GM12864 (cell line): ENCODE measurements at places on chromosomes 7 and 10.

GRCh38 chr7:28627896-28628295 lies 215.6 kb downstream of the CREB5 start:
- DNase-seq, result no peak

DNA sequence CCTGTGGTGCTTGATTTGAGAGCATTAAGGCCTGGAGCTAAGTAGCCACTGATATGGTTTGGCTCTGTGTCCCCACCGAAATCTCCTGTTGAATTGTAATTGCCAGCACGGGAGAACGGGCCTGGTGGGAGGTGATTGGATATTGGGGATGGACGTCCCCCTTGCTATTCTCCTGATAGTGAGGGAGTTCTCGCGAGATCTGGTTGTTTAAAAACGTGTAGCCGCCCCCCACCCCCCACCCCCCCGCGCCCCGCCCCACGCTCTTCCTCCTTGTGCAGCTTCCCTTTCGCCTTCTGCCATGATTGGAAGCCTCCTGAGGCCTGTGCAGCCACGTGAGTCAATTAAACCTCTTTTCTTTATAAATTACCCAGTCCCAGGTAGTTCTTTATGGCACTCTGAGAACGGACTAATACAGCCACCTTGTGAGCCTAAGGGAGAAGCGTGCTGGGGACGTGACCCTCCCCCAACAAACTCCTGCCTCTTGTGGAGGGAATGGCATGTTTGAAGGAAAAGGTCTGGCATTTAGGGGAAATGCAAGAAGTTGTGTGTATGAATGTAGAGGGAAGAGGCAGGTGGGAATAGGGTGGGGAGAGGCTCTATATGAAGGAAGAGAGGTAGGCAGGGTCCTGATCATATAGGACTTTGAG lies 118.0 kb upstream of the KMT2C start:
- no peak for DNase-seq

- no peak for DNase-seq
Measured at GRCh38 chr10:131681656-131682055, 219.2 kb upstream of the PPP2R2D start.

DNA sequence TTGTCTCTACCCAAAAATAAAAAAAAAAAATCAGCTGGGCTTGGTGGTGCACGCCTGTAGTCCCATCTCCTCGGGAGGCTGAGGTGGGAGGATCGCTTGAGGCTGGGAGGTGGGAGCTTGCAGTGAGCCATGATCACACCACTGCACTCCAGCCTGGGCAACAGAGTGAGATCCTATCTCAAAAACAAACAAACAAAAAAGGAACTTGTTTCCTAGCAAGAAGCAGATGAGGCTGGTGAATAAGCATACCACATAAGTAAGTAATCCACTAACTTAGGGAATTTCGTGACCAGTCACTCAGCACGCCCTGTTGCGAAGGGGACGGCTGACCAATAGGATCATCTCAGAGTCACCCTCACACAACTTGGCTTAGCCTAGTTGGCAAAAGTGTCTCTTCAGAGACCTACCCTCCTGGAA lies 64.6 kb downstream of the CUX1 start:
- no peak for DNase-seq

DNA sequence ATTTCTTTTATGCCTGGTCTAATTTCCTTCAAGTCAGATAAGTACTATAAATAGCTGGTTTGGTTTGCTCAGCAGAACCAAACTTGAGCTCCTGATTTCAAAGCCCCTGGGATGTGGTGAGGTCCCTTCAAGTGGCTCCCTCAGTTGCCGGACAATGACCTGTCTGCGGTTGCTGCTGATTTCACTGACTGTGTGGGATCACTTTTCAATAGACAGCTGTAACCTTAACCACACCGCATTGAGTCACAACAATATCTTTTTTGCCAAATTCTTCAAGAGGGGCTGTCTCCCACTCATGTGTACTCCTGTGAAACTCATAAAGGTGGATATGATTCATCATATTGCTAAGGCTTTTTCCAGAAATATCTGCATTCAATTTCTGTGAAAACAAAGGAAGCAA lies 23.1 kb upstream of the ITGA8 start:
- DNase-seq, result no peak

DNA sequence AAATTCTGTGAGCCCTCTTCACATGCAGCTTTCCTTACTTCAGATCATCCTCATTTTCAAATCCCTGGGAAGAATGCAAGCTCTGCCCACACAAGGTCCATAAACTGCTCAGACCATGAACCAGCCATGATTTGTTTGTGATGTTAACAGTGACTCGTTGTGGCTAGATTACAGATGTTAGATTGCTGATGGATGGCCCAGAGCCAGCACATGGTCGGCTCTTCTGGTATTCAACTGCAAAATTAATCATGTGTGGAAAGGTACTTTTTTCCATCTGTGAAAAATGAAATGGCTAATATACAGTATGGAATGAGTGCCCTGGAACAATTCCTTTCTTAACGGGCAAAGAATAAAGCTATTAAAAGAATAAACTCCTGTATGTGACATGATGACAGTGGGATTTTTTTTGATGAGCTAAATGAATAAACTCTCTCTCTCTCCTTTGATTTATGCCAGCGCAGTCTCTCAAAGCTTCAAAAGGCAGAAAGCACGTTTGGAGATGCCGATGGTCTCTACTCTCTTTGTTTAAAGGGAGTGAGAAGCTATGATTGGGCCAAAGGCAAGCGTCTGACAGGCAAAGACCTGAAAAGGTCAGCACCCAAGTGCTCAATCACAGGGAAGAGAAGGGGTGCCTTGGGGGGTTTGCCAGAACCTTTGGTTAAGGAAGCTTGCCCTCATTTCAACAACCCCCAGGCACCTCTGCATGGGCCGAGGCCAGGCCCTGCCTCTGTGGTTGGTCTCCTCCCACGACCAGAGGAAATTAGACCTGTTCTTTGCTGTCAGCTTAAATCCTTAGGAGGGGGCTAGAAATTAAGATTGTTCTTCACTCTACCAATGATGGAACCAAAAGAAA lies 444.0 kb upstream of the NFE2L3 start:
- DNase-seq, result no peak

DNA sequence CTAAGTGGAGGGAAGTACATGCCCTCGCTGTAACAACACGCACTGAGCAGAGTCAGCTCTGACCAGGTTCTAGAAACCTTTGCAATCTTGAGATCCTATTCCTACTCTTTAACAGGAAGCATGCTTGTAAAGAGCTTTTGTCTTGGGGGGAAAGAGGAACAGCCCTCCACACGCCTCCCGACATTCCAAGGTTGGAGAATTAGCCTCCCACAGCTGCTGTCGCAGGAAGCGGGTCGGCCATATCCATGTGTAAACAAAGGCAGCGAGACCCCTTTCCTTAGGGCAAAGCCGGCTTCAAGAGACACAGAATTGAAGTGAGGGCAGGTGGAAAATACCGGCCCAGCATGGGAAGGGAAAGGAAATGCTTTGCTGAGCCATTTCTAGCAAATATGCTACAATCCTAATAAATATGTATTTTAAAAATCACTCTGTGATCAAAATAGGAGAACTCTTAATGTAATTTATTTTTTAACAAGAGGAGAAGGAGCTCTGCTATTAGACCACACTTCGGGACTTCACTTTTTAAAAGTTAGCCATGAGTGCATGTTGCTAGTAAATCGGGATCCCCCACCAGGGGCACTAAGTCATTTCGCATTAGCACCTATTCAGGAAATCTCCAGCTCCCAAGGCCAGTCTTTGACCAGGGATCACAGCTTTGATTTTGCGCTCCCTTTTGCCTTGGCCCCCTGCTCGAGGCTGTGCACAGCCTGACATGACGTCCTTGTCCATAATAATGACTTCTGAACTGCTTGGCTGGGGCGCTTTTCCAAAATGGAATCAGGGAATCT lies 55.9 kb downstream of the FAM204A start:
- no peak for DNase-seq

DNA sequence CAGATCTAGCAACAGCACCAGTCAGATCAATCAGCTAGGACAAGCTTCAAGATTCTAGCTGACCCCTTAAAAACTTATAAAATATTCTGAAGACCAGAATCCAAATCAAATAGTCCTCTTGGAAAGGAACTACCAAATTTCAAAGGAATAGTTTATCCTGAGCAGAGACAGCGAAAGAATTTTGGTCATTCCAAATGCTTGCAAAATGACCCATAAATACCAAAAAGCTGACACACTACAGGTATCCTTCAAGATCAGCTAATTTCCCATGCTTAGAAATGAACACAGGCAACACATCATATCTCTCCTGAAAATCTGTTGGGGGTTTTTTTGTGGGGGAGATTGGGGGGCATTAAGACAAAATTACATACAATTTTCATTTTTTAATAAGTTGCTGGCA lies 78.8 kb downstream of the PDSS1 start:
- DNase-seq, result no peak

- no peak for DNase-seq
Measured at GRCh38 chr7:157811946-157812345, 475.1 kb downstream of the DNAJB6 start.

DNA sequence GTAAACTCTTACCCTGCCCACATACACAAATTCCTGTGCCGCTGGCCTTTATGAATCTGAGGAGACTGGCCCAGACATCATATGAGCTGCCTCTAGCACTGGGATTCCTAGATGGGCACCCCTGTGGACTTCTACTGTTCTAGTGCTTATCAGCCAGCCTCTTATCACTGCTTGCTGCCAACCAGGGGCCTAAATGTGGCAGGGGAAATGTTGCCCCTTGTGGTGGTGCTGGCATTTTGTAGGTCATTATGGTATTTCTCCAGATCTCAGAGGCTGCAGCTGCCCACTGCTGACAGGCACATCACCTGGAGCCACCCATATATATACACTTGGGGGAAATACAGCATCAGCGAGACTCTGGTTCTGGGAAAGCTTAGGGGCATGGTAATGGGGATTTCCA lies 5.4 kb downstream of the SFR1 start:
- DNase-seq, result no peak

GRCh38 chr10:71916827-71917226 lies 47.4 kb upstream of the CHST3 start:
- no peak for DNase-seq

- no peak for DNase-seq
Measured at GRCh38 chr10:79068203-79068561, 584 bp upstream of the ZMIZ1 start.

DNA sequence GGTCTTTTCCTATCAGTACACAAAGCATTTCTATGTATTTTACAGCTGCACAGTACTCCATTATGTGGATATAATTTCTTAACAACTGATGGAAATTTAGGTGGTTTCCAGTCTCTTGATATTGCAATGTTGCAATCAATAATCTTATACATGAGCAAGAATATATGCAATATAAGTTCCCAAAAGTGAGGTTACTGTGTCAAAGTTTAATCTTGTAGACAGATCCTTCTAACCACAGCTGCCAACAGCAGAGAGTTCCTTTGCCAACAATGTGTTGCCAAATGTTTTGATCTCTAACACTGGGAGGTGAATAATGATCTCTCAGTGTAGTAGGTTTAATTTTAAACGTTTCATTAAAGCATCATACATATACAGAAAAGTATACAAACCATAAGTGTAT lies 54.5 kb downstream of the CUL2 start:
- DNase-seq, result no peak

GRCh38 chr7:4958477-4959301 lies at the start of gene MMD2:
Gene MMD2 (minus strand): TSS chr7:4959187. CDS start chr7:4959017, 170 bp downstream.
- DNase-seq, result no peak

- DNase-seq, result no peak
Measured at GRCh38 chr10:1731592-1731991, 5.7 kb downstream of the ADARB2 start.

DNA sequence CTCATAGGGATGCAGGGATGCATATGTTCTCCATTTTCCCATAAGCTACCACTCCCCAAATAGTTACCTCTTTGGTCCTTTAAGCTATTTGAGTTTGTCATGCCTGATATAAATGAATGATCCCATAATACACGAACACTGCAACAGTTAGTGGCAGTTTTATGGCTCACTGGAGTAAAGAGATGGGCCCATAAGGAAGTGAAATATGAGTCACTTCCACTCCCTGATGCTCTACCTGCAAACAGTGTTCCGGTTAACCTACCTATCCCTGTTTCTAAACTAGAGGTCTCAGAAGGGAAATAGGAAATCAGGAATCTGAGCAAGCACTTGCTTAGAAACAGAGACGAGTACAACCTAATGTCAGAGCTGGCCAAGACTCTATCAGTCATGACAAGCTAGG lies 71.7 kb downstream of the CALD1 start:
- DNase-seq, result no peak

DNA sequence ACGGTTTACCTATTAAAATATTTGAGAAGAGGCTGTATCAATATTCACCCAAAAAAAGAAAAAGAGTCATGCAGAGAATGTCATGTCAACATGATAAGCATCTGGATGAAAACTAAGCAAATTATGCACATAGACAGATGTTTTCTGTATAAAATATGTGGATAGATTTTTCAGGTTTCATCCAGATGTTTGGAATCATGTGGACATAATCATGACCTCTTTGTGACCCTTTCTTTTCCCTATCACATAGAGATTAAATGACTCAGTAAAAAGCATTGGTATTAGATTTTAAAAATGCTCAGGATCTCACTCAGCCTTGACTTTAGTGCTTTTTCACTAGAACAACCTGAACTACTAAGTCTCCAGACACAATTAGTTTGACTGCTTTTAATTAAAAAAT lies 90.0 kb downstream of the FOXP2 start:
- no peak for DNase-seq

DNA sequence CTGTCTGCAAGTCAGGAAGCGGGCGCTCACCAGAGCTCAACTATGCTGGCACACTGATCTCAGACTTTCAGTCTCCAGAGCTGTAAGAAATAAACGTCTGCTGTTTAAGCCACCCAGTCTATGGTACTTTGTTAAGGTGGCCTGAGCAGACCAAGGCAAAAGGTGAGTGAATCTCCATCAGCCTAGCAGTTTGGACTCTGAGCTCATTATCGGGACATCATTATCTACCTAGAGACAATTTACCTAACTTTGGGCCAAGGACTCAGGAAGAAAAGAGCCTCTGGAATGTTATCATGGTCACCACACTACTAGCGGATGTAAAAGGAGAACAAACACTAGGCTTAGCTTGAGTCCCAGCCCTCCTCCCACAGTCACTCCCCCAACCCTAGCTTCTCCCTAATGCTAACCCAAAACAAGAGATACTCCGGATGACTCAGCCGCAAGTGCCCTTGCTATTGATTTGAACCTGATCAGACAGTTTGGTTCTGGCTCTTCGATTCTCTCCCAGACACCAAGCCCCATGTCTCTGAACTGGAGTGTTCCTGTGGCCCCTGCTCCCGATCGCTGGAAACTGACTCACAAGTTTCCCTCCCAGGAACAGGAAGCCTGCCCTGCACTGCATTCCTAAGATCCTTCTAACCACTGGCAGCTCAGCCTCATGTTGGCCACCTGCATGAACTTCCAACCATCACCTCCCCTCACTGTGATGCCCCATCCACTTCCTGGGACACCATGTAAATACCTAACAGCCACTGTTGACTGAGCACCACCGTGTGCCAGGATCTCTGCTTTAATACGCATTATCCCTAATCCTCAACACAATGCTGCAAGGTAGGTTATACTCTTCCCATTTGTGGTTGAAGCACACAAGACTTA lies 34.5 kb downstream of the CREB3L2 start:
- DNase-seq, result no peak

DNA sequence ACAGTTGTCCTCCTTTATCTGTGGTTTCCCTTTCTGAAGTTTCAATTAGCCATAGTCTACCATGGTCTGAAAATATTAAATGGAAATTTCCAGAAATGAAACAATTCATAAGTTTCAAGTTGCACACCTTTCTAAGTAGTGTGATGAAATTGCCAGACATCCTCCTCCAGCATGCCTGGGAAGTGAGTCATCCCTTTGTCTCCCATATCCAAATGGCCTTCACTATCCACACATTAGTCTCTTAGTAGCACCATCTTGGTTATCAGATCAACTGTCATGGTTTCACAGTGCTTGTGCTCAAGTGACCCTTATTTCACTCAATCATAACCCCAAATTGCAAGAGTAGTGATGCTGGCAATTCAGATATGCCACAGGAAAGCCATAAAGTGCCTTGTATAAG lies 83.4 kb upstream of the PPP1R9A start:
- no peak for DNase-seq

GRCh38 chr10:97024168-97025073 lies 161.3 kb downstream of the SLIT1 start:
- DNase-seq, result no peak
